ENCODE measurements at places on chromosomes 5 and 9. TPM values are rescaled to one million over a fixed set of nuclear protein-coding genes. Genes with fewer than 3 reads are reported as not detected.

DNA sequence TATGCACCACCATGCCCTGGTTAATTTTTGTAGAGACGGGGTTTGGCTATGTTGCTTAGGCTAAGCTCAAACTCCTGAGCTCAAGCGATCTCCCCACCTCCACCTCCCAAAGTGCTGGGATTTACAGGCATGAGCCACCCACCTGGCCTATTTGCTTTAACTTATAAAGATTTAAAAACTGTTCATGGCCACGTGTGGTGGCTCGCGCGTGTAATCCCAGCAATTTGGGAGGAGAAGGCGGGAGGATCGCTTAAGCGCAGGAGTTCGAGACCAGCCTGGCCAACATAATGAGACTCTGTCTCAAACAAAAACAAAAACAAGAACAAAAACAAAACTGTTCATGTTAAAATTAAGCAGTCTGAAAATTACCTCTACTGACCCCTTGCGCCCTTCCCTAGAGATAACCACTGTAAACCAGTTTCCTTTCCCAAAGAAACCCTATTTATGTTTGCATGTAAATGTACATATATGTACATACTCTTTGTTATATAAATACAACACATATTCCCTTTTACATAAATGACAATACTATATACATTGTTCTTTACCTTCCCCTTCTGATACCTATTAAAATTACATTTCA is 1.5 kb downstream of the AK6 start:
- no peaks in the 10 kb centered on the region for H3K27me3 ChIP-seq
- H3K36me3 ChIP-seq = no peaks in the 10 kb centered on the region
- DNase-seq = no peak
- H3K4me3 ChIP-seq = peak overlapping the region; percentile 78
- peaks cover 33% of the 10 kb centered on the region for H3K4me1 ChIP-seq

DNA sequence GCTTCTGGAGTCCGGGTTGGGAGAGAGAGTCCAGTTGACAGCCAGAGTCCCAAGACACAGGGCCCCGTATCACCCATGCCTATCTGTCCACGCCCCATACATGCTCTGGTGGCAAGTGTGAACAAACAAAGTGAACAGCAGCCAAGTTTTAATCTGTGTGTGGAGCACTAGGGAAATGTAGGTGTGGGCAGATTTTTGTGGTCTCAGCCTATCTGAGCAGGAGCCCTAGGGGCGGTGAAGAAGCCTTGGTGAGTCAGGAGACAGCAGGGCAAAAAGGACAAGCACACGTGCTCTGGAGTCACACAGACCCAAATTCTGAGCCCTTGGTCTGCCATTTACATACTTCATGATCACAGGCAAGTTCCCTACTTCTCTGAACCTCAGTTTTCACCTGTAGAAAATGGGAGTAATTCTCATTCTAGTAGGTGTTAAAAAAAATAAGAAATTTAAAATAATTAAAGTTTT is 23.2 kb downstream of the EGR1 start:
- DNase-seq = no peak
- H3K4me3 ChIP-seq = no peak overlapping the region
- H3K4me1 ChIP-seq = peaks cover 18% of the 10 kb centered on the region
- no peak overlapping the region for H3K27ac ChIP-seq

DNA sequence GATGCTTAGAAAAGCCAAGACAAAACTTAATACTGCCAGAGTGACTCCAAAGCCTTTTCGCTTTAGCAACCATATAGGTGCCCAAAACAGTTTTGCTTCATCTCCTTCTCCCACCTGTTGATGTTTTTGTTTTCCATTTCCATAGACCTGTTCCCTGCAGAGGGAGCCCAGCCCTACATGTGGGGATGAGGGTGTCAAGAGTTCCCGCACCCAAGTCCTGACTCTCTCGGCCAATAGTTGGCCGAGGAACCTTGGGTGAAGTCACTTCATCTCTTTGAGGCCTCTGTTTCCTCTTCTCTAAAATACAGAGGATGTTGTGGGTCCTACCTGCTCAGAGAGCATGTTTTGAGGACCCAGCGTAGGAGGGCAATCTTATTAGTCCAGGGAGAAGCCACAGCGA is 38.5 kb upstream of the LCP2 start:
- no peaks in the 10 kb centered on the region for H3K36me3 ChIP-seq
- no peak overlapping the region for H3K4me3 ChIP-seq
- H3K27me3 ChIP-seq = no peaks in the 10 kb centered on the region
- peaks cover 20% of the 10 kb centered on the region for H3K4me1 ChIP-seq
- DNase-seq = no peak

DNA sequence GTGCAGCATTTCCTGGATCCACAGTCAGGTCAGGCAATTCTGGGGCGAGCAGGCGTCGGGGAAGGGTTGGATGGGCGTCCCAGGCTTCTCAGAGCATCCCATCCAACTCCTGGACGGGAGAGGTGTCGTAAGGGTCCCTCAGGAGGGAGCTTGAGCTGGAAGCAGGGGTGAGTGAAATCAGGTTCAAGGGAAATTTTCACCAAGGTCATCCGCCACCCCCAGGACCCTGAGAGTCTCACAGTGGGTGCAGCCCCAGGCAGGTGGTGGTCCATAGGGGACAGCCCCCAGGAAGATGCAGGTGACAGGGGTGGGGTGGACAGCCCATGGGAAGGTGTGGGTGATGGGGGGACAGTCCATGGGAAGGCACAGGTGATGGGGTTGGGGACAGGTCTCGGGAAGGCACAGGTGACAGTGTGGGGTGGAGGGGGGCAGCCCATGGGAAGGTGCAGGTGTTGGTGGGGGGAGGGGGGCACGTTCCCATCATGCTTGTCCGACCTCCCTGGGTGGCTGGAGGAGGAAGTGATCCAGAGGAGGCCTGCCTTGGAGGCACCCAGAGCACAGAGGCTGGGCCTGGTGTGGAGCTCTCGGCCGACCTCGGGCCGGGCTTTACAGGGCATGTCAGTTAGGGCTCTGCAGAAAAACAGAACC is 48.9 kb downstream of the AHRR start:
- peaks cover 22% of the 10 kb centered on the region for H3K4me1 ChIP-seq
- no peak overlapping the region for H3K4me3 ChIP-seq
- DNase-seq = peak; percentile 3
- no peaks in the 10 kb centered on the region for H3K36me3 ChIP-seq

DNA sequence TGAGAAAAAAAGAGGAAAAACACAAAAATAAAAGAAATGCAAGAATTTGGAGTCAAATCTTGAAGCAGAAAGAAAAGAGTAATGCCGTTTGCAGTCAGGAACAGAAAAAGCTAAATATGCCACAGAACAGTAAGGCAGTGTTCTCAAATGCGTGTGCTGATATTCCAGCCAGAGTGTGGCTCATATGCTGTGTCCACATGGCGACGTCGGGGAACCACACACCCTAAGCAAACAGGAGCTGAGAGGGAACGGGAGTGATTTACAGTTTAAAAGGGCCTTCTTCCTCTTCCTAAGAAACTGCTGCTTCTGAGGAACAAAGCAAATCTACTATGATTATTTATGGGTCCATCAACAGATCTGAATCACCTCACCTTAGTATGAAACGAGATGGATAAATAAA is 42.7 kb downstream of the DDX31 start:
- H3K27me3 ChIP-seq = no peaks in the 10 kb centered on the region
- H3K4me1 ChIP-seq = peaks cover 12% of the 10 kb centered on the region
- no peak overlapping the region for H3K4me3 ChIP-seq
- no peak overlapping the region for H3K27ac ChIP-seq

DNA sequence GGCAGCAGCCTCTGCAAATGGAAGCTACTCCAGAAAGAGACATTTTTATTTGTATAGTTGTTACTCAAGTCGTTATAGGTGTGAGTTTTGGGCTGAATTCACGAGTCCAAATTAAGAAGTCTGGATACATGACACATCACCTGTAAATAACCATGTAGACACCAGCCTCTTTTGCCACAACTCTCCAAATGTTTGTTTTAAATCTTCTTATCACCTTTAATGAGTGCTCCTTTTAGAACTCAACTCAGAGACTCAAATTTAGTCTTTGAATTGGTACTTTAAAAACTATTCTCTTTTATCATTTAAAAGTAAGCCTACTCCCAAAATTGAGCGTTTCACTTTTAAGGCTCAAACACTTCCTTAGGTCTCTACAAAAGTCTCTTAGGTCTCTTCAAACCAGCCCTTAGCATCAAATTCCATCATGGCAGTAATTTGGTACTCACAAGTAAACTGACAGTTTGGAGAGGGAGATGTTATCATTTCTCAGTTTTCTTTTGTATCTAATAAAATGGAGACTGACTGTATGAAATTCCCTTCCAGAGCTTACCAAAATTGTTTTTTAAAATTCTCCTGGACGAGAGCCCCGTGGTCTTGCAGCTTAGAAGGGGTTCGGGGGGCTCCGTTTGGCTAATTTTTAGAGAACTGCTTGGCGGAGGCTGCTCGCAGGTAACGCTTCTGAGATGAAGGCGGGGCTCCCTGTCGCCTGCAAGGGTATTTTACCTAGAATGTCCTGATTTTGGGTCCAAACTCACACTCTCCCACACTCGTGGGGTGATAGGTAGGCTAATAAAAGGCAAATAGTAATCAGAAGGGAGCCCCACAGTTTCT is 194.6 kb downstream of the MEF2C start:
- H3K4me1 ChIP-seq = peaks cover 36% of the 10 kb centered on the region
- no peak overlapping the region for H3K27ac ChIP-seq
- no peaks in the 10 kb centered on the region for H3K36me3 ChIP-seq
- H3K27me3 ChIP-seq = peaks cover 100% of the 10 kb centered on the region
- DNase-seq = no peak

ELL2 gene
- 5.8 TPM for total RNA-seq
